Immature natural killer cell (primary cell): ENCODE measurements at places on chromosomes 2 and 18. TPM values are rescaled to one million over a fixed set of nuclear protein-coding genes. Genes with fewer than 3 reads are reported as not detected.

FIGN gene
- polyA plus RNA-seq, result not detected

REG3G gene
- not detected for polyA plus RNA-seq

SCG2 gene
- not detected for polyA plus RNA-seq

RUFY4 gene
- polyA plus RNA-seq, result not detected

CFC1 gene
- polyA plus RNA-seq, result 0.20 TPM

SCYGR3 gene
- polyA plus RNA-seq, result not detected

CNGA3 gene
- not detected for polyA plus RNA-seq

FAHD2A gene
- polyA plus RNA-seq, result 24.3 TPM

SLC8A1 gene
- polyA plus RNA-seq, result 0.01 TPM

VAMP8 gene
- 687 TPM for polyA plus RNA-seq

FOXI3 gene
- polyA plus RNA-seq, result not detected

GPR35 gene
- polyA plus RNA-seq, result 0.89 TPM

TLX2 gene
- not detected for polyA plus RNA-seq

MIB1 gene
- 5.0 TPM for polyA plus RNA-seq

- no peak for DNase-seq
These were observed 40.0 kb upstream of the FOSL2 start for GRCh38 chr2:28352610-28353195.

DNA sequence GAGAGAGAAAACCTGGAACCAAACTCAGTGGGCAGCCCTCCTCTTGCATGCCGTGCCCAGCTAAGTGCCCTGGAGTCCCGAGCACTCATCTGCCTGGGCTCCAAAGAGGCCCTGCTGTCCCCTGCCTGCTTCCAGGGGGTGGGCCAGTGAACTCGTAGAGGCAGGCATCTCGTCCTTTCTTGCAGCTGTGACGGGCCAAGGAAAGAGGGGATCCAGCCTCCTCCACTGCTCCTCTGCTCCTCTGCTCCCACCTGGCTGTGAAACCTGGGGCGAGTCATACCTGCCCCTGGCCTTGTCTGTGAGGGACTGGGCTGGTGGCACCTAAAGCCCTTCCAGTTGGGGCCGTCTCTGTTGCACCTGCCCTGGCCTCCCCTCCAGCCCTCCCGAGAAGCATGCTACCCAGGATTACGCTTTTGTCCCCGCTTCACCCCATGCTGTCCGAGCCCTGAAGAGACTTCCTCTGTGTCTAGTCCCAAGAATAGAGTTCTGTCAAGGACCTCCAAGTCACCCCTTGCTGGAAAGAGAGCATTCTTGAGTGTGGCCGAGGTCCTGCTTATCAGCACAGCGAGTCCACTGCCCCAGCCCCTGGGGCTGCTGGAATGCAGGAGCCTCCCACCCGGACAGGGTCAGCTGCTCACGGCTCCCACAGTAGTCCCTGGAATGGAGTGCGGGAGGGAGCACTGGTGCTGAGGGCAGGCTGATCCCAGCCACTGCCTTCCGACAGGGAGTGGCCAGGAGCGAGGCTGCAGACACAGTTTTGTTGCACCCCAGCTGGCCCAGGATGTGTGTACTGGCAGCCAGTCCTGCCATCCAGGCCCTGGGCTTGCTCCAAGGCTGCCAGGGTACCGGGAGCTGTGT lies 14.3 kb downstream of the KCNK3 start:
- DNase-seq, result no peak

- no peak for DNase-seq
These were observed 727.6 kb upstream of the SOX11 start for GRCh38 chr2:4964579-4964978.

GRCh38 chr2:174972924-174973323 lies 32.3 kb downstream of the CHN1 start:
- no peak for DNase-seq

DNA sequence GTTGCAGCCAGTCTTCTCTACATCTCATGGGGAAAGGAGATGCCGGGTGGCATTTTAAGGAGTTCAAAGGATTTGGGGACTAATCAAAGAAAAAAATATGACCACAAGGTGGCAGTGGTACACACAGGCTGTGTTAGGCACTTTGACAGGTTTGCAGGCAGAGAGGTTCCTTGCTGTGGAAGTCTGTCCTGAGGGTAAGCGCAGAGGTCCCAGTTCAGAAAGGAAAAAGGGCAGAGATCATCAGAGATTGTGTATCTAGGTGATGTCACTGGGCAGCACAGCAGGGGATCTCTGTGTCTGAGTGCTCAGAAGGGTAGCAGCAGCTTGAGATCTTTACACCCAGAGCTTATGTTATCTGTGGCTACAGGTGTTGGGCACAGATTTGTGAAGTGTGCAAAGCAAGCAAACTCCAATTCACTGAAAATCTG lies 231.4 kb downstream of the LRRTM1 start:
- DNase-seq, result peak; percentile 0

DNA sequence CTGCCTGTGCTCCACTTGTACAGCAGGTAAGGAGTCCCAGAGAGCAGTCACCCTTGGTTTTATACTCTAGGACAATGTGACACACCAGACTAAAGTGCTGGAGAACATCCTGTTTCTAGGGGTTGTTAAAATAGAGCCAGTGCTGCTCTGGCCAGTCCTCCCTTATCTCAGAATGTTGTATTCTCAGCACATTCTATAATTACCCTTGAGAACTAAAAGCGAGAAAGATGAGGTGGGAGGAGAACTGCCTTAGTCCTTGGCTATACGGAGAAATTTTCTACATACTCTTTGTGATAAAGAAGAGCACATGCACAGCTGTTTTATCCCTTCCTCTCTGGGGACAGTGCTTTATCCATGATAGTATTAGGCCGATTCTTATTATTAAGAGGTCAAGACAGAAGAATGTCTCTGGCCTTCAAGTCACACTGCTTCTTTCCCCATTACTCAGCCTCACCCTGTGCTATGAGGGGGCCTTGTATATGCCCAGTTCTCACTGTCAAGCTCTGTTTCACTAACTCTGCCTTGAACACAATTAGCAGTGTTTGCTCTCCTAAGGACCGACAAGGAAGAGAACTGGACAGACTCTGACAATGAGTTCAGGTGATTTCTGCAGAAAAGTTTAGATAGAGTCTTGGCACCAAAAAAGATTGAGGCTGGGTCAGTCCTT lies 385.8 kb downstream of the TRIB2 start:
- DNase-seq, result no peak

DNA sequence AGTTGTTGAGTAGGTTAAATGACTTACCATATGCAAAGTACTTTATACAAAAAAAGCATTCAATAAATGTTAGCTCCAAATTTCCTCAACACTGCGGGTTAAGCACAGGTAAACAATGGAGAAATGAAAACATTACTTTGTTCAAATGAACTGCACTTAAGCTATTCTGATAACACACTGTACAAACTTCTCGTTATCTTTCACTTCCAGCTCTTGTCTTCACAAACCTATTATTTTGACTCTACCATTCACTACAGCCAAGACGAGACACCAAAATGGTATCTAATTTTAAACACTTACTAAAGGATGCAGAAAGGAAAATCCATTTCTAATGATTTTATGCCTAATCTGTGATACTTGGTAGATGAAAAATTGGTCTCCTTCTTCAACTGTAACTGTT lies 43.8 kb downstream of the SLC40A1 start:
- no peak for DNase-seq

- DNase-seq, result no peak
These were observed 286.8 kb downstream of the RBM43 start for GRCh38 chr2:150974864-150975263.

DNA sequence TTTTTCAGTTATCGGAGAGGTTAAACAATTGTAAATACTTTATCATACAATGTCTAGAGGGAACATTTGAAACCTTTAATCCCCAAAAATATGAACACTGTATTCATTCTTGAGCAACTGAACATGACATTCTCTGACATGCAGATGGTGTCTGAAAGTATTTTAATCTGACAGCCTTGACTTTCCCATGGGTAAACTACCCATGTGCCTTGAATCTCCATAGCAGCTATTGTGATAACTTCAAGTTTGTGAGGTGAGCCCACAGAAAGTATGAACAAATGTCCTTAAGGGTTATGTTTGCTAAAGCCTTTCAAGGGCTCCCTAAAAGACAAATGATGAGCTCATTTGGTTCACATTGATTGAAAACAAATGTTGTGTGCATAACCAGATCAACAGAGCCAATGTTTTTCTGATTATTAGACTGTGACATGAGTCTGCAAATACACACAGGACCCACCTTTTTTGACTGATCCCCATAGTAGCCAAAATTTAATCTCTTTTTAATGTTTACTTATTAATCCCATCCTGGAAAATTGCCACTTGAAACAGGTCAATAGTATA lies 1326.0 kb downstream of the LRP1B start:
- no peak for DNase-seq

DNA sequence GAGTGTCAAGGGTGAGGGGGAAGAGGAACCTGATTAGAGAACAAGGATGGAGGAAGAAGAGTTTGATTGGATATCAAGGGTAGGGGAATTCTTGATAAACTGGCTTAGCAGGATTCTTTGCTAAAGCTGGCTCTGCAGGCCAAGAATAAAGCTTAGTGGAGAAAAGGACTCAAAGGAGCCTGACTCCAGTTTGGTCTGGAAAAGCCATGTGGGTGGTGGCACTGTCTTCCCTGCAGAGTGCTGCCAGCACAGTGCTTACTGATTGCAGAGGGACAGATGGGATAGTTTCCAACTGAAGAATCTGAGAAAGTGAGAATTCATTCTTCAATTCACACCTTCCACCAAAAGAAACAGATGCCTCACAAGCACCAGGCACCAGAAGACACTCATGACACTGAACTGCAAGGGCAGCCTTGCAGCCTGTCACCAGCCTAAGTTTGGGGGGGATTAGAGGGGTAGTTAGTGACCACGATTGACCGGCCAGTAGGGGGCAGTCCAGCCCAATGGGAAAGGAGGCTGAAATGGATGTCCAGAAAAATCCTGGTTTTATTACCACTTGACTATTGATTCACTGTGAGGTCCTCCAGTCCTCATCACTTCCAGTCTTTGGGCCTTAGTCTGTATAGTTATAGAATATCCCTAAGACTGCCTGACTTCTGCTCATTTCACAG lies 334.5 kb downstream of the SMAD2 start:
- no peak for DNase-seq

DNA sequence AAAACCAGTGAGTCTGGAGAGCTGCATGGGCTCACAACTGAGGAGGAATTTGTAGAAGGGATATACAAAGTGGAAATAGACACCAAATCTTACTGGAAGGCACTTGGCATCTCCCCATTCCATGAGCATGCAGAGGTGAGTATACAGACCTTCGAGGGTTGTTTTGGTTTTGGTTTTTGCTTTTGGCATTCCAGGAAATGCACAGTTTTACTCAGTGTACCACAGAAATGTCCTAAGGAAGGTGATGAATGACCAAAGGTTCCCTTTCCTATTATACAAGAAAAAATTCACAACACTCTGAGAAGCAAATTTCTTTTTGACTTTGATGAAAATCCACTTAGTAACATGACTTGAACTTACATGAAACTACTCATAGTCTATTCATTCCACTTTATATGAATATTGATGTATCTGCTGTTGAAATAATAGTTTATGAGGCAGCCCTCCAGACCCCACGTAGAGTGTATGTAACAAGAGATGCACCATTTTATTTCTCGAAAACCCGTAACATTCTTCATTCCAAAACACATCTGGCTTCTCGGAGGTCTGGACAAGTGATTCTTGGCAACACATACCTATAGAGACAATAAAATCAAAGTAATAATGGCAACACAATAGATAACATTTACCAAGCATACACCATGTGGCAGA lies 3.6 kb downstream of the TTR start:
- no peak for DNase-seq

DNA sequence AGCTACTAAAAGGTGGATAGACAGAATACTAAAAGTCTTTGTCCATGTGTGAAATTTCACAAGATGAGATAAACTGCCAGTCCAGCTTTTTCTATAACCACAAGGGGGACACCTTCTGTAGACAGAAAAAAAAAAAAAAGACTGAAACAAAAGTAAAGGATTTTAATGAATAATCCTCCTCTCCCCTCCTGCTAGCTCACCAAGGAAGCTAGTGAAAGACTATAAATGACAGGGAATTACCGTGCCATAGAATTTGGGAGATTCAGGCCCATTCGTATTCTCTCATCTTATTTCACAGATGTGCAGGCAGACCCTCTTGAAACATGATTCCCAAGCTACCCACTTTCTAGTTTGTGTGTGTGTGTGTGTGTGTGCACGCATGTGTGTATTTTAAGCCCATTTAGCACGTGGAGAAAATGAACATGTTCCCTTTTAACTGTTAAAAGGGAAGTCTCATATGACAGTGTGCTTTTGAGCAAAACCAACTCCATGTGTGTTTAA lies 36.3 kb upstream of the SLC8A1 start:
- no peak for DNase-seq

GRCh38 chr18:7479756-7480155 lies 87.4 kb upstream of the PTPRM start:
- DNase-seq, result no peak

GRCh38 chr2:26723991-26724750 lies 31.6 kb downstream of the KCNK3 start:
- no peak for DNase-seq

GRCh38 chr2:224381521-224382279 lies 20.2 kb downstream of the FAM124B start:
- no peak for DNase-seq

DNA sequence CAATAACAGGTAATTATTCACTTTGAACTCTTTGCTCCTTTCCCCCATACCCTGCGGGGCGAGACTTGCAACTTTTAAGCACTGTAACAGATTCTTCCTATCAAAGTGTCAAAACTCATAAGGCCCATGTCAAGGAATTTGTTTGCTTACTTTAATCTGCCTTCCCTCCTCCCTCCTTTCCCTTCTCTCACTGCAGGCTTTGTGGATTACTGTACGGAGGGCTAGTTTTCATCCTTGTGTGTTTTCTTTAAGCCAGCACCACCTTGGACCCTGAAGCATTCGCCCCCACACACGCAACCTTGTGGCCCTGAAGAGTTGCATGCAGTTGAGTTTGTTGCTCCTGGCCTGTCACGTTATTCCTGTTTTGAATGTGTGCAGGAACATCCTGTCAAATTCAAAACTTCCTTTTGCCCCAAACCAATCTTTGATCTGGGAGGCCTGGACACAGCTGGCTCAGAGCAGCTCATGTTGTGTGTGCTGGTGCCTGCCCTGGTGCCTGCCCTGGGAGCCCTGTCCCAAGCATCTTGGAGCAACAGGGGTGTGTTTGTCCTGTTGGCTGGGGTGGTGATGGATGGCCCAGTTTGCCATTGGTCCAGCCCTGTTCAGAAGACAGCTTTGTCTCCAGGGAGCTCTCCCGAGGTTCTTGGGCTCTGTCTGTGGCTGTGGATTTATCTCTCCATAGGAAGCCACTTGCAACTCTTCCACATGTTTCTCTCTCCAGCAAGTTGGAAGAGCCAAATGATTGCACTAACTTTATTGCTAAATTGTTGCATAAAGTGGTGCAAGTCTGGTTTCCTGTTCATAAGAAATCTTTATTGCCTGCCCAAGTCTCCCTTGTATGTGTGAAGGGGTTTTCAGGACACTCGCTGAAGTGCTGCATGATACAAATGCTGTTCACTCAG lies 199.6 kb downstream of the VAPA start:
- DNase-seq, result no peak
